NCI-H2029 treated with DMSO at 0.1 percent for 48 hours (cell line): ENCODE measurements at places on chromosomes 4 and X.

GRCh38 chr4:166816890-166817289 lies 417.4 kb downstream of the SPOCK3 start:
- DNase-seq: no peak

DNA sequence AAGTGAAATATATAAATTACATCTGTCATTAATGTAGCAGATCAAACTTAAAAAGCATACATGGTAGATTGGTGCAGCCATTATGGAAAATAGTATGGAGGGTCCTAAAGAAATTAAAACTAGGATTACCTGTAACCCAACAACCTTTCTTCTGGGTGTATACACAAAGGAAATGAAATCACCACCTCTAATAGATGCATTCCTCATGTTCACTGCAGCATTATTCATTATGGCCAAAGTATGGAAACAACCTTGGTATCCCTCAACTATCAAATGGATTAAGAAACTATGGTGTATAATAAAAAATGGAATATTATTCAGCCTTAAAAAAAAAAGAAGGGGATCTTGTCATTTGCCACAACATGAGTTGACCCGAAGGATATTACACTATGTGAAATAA lies 13.7 kb downstream of the WDFY3 start:
- DNase-seq: no peak

- DNase-seq: no peak
Observed at GRCh38 chr4:98728871-98729270, 70.5 kb upstream of the TSPAN5 start.

DNA sequence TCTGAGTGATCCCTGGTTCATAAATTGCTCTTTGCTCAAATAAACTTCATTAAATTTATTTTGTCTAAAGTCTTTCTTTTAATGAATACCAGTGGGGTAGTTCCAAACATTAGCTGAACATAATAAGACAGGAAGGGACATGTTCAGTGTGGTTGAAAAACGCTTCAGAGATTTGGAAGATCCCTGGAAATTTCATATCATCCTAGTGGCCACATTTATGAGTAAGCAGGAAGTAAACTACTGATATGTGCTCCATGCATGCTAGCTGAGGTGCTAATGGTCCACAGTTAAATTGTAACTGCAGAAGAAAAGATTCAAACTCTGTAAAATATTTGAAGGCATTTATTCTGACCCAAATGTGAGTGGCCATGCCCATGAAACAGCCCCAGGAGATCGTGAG lies 1328.7 kb downstream of the ADGRL3 start:
- DNase-seq: no peak

GRCh38 chr4:48752726-48753125 lies 27.4 kb downstream of the FRYL start:
- DNase-seq: no peak

GRCh38 chrX:17226736-17227135 lies 148.3 kb upstream of the NHS start:
- DNase-seq: no peak

DNA sequence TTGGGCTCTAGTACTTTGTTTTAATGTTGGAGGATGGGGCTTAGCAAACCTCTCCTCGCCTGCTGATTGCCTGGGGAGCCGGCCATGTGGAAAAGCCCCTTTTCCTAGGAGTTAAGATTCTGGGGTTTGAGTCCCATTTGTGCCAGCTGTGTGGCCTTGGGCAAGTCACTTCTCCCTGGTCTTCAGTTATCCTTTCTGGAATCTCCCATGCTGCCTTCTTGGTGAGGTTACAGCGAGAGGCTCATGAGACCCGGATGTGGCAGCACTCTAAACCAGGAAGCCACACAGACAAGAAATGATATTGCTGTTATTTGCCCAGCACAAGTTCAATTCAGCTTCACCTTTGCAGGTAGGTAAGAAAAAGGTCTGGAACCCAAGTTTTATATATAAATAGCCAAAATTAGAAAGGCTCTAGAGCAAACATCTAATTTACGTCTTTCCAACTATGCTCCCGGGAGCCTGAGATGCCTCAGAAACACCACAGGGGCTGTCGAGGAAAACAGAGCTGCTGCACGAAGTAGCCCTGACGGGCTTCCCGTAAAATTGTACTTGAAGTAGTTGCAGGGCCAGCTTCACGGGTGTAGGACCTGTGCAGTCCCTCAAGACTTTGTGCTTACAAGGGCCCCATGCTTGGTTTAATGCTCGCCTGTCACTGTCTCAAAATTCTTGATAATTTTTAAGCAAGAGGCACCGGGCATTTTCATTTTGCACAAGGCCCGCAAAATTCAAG lies 8.3 kb upstream of the SASH3 start:
- no peak for DNase-seq

DNA sequence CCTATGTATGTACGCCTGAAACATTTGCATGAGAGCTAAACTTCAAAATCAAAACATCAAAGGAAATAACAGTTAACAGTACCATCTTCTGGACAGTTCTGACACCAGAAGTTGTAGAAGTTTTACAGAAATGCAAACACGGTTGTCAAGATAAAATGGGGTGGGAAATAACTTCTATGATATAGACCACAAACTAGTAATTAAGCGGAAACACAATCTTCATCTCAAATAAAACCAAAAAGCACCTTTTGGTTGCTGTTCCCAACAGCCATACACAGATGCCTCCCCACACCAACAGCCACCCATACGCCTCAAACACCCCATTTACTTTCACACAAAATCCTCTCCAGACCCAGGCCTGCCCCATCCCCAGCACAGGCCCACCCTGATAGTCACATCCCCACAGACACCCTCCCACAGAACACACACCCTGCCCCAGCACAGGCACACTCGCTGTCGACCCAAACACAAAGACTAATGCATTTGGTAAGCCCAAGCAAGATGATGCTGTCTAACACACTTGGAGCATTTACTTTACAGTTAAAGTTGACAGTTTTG lies 64.3 kb downstream of the TAPT1 start:
- DNase-seq: no peak

- peak; percentile 19 for DNase-seq
Observed at GRCh38 chr4:126223784-126224407, 909.1 kb downstream of the FAT4 start.

- DNase-seq: no peak
Observed at GRCh38 chr4:139625482-139625881, 40.1 kb upstream of the MGST2 start.

DNA sequence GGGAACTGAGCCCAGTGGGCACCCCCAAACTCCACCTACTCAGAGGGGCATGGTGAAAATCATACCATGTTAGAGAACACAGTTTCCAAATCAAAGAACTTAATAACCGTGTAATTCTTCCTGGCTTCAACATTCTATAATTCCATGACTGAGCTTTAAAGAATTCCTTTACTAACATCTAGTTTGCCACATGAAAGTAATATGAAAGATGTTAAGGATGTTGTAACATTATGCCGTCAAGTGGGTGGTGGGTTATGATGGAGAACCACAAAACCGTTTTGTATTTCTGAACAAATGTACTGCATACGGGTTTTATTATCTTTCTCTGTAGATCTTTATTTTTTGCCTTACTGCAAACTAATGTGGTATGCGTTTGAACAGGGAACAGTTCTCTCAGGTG lies 549.0 kb upstream of the MAGEB2 start:
- DNase-seq: no peak

DNA sequence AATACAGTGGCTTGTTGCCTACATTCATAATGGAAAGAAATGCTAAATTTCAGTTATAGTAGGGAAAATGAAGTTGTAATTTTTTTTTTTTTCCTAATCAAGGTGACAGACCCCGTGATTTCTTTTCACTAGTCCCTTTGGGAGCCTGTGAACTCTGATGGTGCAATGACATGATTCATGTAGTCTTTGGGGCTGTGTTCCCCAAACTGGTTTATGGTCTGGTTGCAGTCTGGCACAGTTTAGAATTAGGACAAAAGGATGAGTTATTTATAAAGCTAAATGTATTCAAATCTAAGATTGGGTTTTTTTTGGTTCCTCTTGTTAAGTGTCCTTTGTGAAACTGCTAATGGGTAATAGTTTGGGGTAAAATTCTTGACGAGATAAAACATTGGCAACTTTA lies 66.0 kb downstream of the REPS2 start:
- no peak for DNase-seq

GRCh38 chr4:13918110-13918509 lies 290.6 kb upstream of the BOD1L1 start:
- DNase-seq: no peak

DNA sequence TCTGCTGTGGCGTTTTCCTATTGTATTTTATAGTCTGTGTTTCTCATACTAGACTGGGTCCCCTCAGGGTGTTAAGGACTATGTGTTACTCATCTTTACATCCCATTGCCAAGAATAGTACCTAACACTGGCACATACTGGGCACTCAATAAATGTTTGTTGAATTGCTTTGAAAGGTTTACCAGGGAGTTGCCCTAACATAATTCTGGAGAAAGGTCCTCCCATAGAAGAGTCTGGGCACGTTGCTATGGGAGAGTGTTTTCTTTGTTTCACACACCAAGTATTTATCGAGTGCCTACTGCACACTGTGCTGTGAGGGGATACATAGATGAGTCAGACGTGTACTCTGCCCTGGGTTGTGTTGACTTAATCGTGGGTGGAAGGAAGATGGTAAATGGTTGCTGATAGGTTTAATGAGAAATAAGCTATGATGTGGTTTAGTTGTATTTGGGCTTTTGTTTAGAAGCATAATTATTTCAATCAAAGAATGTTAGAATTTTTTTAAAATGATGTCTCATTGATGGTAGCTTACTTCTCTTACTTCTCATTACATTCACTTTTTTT lies 42.9 kb downstream of the AFF1 start:
- peak; percentile 55 for DNase-seq

GRCh38 chr4:87196927-87197326 lies 23.5 kb downstream of the KLHL8 start:
- no peak for DNase-seq

DNA sequence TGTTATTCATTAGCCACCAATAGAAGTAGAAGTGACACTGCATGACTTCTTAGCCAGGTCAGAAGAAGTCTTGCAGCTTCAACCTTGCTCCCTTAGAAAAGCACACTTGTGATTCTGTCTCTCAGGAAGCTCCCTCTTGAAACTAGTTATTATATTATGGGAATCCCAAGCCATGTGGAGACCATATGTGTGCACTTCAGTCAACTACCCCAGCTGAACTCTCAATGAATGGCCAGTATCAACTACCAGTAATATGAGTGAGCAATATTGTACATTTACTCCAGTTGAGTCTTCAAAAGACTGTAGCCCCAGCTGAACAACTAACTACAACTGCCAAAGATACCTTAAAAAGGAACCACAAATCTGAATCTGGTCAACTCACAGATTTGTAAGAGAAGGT lies 77.1 kb upstream of the GABRA3 start:
- no peak for DNase-seq

DNA sequence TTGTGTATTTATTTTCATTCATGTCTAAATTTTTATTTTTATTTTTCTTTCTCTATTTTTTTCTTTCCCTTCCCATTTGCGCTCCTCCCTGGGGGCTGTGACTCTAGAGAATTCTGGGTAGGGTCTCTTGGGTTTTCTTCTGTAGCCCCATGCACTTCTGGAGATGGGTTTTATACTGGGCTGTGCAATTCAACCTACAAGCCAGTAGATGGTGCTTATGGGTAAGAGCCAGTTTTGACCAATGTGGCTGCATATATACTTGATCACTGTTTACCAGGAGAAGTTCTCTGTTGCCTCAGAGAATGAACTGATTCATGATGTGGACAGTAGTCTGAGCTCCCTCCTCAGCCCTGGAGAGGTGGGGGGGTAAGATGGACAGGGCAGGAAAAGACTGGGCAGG lies 614.6 kb downstream of the PCDH19 start:
- DNase-seq: no peak

GRCh38 chr4:26273616-26273980 lies 47.2 kb upstream of the RBPJ start:
- DNase-seq: no peak

DNA sequence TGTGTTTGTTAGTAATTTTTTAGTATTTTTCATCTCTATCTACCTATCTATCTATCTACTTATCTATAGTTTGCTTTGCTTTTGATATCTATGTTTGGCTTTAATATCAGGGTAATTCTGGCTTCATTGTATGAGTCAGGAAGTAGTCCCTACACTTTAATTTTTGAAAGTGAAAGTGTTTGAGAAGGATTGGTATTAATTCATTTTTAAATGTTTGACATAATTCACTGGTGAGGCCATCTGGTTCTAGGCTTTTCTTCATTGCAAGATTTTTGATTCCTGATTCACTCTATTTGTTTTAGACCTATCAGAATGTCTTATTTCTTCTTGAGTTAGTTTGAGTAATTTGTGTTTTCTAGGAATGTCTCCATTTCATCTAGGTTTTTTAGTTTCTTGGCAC lies 20.2 kb upstream of the TCP11X2 start:
- no peak for DNase-seq

DNA sequence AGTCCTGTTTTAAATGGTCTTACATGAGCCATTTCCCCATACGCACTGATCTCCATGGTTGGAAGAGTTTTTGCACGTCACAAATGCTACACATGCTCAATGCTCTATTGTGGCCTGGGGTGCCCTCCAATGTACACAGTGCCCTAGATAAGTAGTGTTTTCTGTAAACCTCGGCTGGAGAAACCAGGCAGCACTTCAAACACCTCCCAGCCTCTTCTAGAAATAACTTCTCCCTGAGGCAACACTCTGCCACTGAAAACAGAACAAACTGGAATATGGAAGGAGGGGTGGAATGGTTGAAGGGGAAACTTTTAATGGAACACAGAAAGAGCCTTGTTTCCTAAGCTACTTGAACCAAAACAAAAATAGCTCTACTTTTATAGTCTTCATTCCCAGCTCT lies 123.9 kb upstream of the CBR4 start:
- peak; percentile 15 for DNase-seq

GRCh38 chrX:41779030-41779564 lies 55.1 kb downstream of the GPR82 start:
- no peak for DNase-seq

- DNase-seq: peak; percentile 43
Observed at GRCh38 chr4:105520819-105521790, 31.3 kb upstream of the ARHGEF38 start.

DNA sequence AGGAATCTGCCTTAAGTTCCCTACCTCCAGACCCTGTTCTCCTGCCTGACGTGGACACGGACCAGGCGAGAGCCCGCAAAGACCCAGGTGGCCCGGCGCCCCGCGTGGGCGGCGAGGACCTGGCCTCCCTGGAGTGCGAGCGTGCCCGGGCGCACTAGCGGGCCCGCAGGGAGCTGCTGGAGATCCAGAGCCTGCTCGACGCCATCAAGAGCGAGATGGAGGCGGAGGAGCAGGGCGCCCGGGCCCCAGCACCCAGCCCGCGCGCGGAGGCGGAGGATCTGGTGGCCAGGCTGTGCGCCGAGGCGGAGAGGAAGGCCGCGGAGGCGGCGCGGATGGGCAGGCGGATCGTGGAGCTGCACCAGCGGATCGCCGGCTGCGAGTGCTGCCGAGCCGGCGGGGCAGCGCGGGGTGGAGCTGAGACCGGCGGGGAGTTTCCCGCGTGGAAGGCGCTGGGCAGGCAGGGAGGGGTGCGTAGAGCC lies 18.2 kb downstream of the MRFAP1 start:
- DNase-seq: no peak

GRCh38 chr4:21596521-21596920 lies 352.1 kb downstream of the KCNIP4 start:
- DNase-seq: no peak

DNA sequence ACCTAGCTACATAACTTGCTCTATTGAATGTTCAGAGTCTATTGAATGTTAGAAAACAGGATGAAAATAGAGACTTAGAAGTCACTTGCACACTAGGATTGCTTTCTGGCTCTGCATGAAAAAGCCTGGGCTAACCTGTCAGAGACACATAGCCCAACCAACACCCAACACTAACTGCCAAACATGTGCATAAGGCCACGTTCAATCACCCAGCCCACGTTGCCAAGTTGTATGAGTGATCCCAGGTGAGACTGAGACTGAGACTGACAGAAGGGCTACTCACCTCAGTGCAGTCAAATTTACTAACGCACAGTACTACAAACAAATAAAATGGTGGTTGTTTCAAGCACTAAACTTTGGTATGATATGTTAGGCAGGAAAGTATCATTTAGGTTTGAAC lies 61.0 kb downstream of the LDB2 start:
- no peak for DNase-seq
